Stimulated activated CD8-positive, alpha-beta memory T cell treated with anti-CD3 and anti-CD28 coated beads, Interleukin-15, amount 100 ng/mL, for 24 hours (primary cell): ENCODE measurements at places on chromosomes 13 and 19.

GRCh38 chr13:110627761-110628476 is 12.6 kb downstream of the NAXD start:
- no peak for DNase-seq

DNA sequence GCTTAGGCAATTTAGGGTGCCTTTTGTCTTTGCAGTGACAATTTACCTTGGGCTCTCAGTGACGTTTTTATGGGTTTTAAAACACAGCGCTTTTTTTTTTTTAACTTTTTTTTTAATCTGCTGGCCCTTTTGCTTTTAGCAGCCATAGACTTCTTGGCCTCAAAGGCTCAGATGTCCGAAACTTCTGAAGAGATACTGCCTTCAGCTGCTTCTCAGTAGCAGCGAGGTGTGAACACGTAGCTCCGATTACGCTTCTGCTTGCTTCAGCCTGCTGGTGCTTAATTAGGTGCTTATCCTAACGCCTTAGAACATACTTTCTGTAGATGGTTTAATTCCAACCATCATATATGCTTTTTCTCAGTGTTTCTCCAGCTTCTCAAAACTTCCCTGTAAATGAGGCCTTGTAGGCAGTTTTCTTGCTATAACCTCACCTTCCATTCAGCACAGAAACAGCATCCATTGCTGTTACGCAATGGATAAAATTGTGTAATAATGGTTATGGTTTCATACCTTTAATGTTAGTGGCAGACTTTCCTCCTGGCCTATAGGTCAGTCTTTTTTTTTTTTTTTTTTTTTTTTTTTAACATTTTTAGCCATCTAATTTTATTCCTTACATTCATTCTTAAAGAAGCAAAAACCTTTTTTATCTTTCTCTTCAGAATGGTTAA is 723.9 kb downstream of the GPC5 start:
- DNase-seq = no peak

GRCh38 chr13:51252954-51253532 is 30.8 kb downstream of the FAM124A start:
- DNase-seq = no peak

DNA sequence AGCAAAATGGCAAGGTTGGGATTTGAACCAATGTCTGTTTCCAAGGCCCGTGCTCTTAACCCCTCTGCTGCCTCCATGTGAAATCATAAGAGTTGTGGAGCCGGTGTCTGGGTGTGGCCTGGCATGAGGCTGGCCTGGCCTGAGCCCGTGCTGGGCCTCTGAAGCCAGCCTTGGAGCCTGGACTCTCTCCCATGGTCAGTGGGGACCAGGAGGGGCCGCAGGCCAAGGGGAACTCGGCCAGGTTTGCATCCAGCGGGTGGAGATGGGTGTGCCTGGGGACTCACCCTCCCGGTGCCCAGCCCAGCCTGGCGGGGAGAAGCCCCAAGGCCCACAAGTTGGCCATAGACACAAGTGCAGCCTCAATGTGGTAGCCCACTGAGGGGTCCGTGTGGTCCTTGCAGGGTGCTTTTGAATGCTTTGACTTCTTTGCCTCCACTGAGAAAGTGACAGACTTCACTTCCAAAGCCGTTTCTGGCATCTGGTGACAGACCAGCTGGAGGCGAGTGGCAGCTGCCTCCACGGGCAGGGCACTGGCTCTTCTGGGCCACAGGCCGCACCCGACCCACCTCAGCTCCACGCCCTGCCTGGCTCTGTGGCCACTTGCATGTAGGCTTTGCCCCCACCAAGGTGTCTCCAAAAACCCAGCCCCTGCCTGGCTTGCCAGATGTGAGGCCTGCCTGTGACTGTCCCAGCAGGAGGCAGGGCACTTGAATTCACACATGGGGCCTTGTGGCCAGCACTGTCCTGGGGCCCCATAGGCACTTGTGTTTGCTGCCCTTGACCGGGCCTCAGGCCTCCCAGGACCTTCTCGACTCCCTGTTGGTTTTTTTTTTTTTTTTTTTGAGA is 26.2 kb upstream of the NCCRP1 start:
- no peak for DNase-seq

DNA sequence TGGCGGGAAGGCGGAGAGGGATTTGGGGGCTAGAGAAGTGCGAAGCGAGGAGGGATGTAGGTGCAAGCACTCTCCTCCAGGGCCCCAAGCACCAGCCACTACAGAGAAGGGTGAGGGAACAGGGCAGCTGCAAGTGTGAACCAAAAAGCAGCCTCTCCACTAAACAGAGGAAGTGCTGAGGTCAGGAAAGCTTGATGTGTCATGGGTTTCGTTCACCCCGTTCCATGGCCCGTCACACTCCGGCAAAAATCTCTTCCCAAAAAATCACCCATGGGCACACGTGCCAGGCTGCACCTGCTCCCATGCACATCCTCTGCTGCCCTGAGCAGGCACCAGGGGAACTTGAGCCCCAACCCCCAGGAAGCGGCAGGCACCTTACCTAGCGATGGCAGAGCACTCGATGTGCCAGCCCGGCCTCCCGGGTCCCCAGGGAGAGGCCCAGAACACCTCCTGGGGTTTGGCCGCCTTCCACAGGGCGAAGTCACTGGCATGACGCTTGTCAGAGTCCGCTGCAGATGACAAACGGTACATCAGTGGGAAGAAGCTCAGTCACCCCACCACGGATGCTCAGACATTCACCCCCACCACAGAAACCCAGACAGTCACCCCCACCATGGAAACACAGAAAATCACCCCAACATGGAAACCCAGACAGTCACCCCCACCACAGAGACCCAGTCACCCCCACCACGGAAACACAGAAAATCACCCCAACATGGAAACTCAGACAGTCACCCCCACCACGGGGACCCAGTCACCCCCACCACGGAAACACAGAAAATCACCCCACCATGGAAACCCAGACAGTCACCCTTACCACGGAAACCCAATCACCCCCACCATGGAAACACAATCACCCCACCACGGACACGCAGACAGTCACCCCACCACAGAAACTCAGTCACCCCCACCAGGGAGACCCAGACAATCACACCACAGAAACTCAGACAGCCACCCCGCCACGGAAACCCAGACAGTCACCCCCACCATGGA is 29.0 kb downstream of the CARS2 start:
- no peak for DNase-seq

DNA sequence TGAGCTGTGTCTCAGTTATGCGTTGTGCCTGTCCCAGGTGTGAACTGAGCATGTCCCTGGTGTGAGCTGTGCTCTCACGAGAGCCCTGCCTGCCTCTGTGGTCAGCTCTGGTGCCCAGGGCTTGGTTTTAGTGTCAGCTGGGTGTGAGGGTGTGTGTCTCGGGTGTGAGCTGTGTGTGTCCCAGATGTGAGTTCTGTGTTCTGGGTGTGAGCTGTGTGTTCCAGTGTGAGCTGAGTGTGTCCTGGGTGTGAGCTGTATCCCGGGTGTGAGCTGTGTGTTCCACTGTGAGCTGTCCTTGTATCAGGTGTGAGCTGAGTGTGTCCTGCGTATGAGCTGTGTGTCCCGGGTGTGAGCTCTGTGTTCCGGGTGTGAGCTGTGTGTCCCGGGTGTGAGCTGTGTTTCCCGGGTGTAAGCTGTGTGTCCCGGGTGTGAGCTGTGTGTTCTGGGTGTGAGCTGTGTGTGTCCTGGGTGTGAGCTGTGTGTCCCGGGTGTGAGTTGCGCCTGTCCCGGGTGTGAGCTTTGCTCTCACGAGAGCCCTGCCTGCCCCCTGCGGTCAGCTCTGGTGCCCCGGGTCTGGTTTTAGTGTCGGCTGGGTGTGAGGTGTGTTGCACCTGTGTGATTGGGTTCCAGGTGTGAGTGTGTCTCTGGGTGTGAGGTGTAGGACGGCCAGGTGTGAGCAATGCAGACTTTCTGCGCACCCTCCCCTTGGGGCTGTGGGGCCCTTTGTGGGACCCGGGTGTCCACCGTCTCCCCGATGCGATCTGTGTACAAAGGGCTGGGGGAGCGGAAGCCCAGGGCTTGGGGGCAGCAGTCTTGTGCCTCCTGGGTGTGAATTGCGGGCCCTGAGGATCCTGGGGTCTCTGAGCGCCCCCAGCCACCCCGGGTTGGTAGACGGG is 7.1 kb upstream of the PEAK3 start:
- DNase-seq = no peak

DNA sequence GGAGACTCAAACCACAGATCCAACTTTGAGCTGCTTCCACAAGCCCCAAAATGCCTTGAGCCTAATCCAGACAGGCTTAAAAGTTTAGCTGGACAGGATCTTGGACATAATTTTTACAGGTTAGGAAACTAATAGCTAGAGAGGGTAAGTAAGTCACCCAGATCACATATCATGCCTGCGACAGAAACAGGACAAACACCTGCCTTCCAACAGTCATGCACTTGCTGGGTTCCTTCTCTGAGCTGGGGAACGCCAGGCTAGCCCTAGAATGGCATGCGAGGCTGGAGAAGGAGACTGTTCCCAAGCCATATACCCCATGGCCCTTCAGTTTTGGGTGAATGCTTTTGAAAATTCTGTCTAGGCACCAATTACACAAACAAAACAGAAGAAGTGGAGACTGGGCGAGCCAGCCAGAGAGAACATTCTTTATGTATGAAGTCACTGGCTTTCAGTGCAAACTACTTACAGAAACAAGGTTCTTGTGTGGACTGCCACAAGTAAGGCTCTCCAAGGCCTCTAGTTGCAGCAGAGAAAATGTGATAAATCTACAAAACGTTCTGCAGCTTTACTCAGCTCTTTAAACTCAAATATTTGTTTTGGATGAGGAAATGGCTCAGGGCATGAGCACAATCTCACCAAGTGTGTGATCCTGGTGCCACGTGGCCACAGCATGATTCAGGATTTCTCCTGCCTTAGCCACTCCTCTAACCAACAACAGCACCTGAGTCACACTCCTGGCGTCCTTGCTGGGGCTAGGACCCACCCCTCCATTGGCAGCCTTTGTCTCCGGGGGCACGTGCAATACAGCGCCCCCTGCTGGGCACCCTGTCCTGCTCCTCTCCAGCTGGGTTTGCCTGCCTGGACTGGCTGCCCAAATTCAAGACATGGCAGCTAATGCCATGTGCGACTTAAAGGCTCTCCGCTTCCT is 73.4 kb upstream of the UBL3 start:
- DNase-seq = peak; percentile 38

DNA sequence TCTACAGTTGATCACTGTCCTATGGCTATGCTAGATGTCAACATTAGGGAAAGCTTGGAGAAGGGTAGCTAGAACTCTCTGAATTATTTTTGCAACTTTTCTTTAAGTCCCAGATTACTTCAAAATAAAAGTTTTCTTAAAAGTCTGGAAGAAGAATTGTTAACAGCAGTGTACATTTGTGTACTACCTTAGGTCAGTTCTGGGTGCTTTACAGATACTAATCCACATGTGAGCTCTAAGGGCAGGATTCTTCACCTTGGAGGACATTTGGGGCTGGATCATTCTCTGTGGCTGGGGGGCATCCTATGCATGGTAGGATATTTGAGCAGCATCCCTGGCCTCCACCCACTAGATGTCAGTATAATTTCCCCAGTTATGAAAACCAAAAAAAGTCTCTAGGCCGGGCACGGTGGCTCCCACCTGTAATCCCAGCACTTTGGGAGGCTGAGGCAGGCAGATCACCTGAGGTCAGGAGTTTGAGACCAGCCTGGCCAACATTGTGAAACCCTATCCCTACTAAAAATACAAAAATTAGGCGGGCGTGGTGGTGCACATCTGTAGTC is 2.8 kb downstream of the BRME1 start:
- no peak for DNase-seq

DNA sequence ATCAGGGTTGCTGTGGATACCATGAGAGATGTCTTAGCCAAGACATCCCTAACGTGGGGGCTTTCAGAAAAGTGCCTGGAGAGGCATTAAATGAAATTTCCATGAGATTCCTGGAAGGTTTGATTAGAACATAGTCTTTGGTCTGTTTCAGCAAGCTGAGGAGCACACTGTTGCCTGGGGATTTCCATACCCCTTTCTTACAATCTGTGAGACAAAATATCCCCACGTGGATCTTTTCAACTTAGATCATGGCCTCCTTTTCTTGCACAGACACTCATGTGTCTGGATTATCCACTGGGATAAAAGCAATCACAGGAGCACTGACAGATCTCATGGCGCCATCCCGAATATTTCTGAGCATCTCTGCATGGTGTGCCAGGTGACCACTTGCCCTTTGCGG is 41.7 kb downstream of the GPR12 start:
- no peak for DNase-seq

DNA sequence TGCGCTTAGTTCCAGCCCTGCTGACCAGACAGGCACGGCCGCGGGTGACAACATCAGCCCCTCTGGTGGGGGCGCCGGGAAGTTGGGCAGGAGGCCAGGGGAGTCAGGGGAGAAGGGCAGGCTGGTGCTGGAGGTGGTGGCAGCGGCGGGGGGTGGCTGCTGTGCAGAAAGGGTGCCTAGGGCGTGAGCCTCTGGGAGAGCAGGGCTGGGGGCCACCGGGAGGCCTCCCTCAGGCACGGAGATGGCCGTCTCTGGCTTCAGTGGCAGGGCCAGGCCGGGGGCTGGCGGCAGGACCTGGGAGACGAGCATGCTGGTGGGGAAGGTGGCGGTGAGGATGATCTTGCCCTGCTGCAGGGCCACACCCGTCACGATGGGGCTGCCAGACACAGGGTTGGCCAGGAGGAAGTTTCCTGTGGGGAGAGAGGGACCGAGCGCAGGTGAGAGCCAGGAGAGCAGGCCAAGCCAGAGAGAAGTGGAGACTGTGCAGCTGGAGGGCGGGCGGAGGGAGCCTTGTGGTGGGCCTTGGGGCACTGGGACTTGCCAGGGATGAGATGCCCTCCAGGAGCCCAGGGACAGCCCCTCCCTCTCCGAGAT is 3.3 kb downstream of the SIX5 start:
- DNase-seq = no peak

DNA sequence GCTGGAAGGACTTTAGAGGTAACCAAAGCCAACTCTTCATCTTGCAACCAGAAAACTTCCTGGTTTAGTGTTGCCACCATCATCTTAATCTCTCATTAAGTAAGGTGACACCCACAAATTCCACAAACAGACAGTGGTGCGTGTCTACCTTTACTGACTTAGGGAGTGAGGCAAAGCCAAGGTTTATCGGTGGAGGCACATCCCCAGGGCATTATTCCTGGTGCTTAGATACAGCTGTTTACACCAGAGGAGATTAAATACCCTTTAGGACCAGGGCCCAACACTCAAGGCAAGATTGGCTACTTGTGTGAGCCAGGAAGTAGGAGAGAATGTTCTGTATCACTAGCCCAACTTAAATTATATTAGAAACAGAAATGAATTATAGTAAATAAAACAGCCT is 9.5 kb downstream of the STOML3 start:
- no peak for DNase-seq

GRCh38 chr13:112974671-112975070 is 5.7 kb downstream of the MCF2L start:
- no peak for DNase-seq

DNA sequence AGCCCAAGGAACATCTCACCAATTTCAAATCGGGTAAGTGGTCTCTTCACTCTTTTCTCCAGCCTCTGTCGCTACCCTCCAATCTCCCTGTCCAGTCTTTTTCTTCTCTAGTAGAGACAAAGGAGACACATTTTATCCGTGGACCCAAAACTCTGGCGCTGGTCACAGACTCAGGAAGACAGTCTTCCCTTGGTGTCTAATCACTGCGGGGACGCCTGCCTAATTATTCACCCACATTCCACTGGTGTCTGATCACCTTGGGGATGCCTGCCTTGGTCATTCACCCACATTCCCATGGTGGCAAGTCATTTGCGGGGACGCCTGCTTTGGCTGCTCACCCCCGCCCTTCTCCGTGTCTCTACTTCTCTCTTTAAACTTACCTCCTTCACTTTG is 13.8 kb upstream of the OR10H1 start:
- no peak for DNase-seq
